Stimulated activated CD8-positive, alpha-beta memory T cell treated with anti-CD3 and anti-CD28 coated beads, Interleukin-4, amount 100 ng/mL, for 4 hours (primary cell): ENCODE measurements at places on chromosomes 16 and 17.

- DNase-seq = peak; percentile 7
Observed at GRCh38 chr16:67939507-67940445, 3.1 kb upstream of the PSMB10 start.

GRCh38 chr16:48123104-48123788, 32.5 kb downstream of the ABCC12 start:
- no peak for DNase-seq

DNA sequence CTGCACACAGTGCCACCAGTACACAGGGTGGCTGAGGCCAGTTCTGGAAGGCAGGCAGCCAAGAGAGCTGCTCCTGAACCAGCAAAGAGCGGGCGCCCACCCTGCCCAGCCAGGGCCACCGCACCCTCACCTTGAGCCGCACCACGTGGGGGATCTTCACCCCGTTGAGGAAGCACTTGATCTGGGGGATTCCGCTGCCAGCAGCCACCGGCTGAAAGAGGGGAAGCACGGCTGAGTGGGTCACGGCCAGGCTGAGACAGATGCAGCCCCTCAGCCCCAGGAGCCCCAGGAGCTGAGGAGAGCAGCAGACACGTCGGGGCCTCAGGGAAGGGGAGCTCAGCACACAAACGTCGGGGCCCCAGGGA, 14.6 kb upstream of the CCDC154 start:
- DNase-seq = no peak

DNA sequence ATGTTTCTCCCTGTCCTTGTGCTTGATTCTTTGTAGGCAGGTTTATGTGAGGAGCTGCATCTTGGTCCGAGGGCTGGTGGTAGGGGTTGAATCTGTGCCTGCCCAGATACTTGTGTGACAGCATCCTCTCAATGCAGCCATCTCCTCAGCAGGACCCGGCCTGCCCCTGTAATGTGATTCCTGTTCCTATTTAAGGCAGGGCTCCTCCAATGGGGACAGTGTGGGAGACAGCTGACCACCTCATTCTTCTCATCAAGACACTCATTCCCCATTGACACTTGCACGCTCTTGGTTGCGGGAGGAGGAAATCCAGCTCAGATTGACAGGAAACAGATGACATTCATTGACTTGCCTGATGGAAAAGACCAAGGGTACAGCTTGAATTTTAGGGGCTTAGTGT, 384.5 kb downstream of the CPPED1 start:
- DNase-seq = no peak

DNA sequence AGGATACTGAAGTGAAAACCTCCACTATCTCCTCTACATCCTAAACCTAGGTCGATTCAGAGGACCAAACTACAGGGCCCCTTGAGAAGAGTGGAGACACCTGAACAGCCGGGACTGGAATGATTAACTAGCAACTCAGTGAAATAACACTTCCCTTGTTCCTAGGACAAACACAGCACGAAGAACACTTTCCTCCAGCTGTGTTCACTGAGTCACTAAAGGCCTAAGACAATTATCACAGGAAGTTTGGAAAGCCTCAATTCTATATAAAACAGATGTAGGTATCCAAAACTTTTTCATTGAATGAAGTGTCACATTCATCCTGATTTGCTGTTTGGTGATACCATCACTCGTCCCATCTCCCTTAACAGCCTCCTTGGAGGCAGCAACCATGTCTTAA, 15.5 kb upstream of the CUEDC1 start:
- DNase-seq = no peak

DNA sequence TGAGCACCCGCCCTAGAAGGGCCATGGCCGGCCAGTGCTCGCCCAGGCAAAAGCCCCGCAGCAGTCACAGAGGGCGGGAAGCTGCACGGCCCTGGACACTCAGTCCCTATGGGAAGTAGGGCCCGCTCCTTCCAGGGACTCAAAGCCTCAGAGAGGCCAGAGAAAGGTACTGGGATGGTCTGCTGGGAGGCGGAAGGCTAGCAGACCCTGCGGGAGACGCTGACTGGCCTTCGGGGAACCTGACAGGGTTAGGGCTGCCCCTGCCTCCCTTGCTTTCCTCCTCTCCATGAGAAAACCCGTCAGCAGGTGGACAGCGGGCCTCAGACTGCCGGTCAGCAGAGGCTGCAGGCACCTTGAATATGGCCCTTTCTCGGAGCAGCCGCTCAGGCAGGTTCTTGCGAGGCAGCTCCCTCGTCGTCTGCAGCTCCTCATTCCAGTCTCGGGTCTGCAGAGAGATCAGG, 11.5 kb downstream of the CLUH start:
- no peak for DNase-seq

GRCh38 chr17:48472411-48473281, 42.6 kb upstream of the SKAP1 start:
- DNase-seq = peak; percentile 9

GRCh38 chr17:1789936-1790335, 28.1 kb downstream of the SERPINF1 start:
- DNase-seq = no peak

- DNase-seq = no peak
Observed at GRCh38 chr16:12255919-12256665, 279.6 kb downstream of the SNX29 start.
